CD4-positive, alpha-beta T cell treated with Interleukin-12 subunit alpha and Interleukin-12 subunit beta, for 1 hour (primary cell): ENCODE measurements at places on chromosomes 2 and 18.

DNA sequence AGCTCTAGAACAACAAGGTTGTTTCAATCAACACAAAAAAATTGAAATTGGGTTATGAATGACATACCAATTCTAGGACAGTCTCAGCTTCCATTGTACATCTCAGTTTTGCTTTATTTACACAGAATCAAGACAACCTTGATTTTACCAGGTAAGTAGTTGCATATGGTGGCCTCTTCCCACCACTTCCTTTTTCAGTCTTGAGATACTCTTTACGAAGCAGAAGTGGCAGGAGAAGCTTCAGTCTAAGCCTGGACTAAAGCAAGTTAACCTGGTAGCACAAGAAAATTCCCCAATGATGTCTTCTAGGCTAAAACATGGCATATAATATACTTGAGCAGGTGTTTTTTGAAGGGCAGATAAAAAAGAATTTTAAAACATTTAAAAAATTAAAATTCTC lies 10.7 kb upstream of the FAM136A start:
- DNase-seq: no peak

- no peak for DNase-seq
Observed at GRCh38 chr2:28419003-28419402, 26.3 kb downstream of the FOSL2 start.

- no peak for DNase-seq
Observed at GRCh38 chr18:10565835-10566234, 40.0 kb downstream of the NAPG start.

- no peak for DNase-seq
Observed at GRCh38 chr2:156320486-156321098, 11.9 kb downstream of the NR4A2 start.

DNA sequence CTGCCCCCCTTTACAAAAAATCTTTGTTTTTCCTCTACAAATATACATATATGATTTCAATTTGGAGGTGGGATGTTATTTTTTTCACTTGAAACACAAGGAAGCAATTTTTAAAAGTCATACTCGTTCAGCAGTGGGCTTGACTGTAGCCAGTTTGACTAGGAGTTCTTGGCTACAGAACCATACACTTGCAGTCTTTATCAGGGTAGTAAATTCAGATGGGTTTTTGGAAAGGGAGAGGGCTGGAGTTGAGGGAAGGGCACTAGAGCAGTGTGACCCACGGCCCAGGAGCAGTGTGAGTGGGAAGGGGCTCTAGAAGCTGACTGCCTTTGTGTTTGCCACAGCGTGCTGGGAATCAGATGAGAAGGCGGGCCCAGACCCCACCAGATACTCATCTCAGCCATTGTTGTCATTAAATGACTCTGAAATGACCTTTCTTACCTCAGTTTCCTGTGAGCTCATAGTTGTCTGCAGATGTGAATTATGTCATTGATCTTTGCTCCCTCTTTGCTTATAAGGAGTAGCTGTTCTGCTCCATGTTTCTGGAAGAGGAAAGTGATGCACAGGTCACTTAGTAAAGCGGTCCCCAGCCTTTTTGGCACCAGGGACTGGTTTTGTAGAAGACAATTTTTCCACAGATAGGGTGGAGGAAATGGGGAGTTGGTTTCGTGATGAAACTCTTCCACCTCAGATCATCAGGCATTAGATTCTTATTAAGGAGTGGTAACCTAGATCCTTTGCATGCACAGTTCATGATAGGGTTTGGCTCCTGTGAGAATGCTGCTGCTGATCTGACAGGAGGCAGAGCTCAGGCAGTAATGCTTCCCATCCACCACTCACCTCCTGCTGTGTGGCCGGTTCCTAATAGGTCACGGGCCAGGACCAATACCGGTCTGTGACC lies 116.8 kb downstream of the SPTBN1 start:
- DNase-seq: peak; percentile 65

DNA sequence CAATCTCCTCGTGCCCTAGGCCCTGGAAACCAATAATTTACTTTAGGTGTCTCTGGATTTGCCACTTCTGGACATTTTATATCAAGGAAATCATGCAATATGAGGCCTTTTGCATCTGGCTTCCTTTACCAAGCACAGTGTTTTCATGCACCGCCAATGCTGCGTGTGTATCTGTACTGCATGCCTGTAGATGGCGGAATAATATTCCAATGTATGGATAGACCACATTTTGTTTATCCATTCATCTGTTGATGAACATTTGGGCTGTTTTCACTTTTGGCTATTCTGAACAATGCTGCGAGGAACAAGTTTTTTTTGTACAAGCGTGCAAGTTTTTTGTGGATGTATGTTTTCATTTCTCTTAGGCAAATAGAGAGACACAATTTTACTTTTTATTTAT lies 18.9 kb downstream of the HPCAL1 start:
- DNase-seq: no peak

GRCh38 chr2:191255756-191256312 lies 10.6 kb downstream of the MYO1B start:
- DNase-seq: no peak

DNA sequence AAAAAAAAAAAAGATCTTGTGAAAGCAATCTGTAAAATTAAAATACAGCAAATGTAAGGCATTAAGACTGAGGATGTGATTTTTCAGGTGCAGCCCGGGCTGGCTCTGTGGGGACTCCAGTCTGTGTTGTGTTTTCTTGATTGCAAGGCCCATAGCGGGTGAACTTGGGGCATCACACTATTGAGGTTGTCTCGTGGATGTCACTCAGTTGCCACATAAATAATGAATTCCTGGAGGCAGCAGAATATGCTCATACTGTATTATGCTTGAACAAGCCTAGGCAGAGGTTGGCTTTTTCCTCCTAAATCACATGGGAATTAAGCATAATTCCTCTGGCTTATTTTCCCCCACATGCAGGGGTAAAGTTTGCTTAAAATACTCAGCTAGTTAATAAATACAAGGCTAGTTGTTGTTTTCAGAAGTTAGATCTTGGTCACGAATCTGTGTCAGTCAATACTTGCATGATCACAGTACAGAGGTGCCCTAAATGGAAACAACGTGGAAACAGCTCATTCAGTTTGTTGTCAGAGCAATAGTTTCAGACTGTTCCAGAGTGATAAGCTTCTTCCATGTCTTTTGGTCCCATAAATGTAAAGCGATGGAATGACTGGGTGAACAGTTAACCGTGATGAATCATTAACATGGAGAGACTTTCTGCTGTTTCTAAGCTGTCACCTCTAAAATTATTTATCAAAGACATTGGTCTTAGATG lies 16.4 kb downstream of the GEMIN6 start:
- DNase-seq: no peak

GRCh38 chr2:216501854-216502253 lies 3.2 kb downstream of the RPL37A start:
- no peak for DNase-seq

DNA sequence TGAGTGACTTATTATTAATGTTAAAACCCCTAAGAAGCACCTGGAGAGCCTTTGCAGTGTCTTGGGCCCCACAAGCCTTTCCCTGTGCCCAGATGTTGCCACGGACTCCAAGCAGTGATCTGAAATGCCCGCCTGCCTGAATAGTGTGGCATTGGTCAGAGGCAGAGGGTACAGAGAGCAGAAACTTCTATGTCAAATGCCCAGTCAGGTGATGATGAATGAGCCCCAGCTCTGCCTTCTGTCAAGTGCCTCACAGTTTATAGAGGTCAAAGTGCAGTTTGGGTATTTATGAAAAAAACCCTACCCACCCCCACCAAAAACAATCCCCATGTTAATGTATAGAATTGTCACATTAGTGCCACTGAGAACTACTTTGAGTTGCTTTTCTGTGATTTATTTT lies 170.0 kb upstream of the SIX3 start:
- DNase-seq: no peak

- no peak for DNase-seq
Observed at GRCh38 chr2:43759195-43759594, 14.6 kb upstream of the DYNC2LI1 start.

DNA sequence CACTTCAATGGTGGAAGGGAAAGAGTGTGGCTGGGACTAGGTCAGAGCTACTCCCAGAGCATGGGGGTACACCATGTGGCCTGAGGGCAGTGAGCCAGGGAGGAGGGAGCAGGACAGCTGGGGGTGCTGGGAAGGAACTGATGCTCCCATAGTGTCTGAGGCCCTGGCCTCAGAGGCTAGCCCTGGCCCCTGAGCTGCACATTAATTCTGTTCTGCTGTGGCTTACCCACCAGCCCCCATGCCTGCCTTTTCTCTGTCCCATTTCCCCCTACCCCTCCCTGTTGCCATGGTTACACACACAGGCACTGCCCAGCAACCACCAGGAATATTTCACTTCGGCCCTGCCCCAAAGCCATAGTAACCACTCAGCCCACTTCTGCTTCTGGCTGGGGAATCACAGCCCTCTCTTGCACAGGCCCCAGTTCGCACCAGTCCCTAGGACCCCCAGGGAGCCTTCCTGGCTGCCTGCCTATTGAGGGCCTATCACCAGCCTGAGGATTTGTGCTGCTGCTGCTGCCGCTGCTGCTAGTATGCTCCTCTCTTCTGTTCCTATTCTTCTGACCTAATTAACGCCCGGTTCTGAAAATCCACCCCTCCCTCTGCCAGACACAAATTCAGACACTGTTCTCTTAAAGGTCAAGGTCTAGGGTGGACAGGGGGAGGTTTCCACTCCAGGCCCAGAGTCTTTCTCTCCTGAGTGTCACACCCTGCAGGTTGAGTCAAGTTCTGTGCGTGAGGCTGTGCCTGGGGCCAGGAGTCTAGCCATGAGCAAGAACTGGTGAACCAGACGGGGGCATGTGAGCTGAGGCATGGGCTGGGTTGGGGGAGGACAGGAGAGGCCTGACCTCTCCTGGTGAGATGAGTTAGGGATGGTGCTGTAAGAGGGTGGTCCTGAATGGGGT lies 87.1 kb upstream of the MCFD2 start:
- peak; percentile 33 for DNase-seq

- no peak for DNase-seq
Observed at GRCh38 chr2:17979707-17980106, 101.2 kb downstream of the KCNS3 start.

GRCh38 chr2:156356014-156356754 lies 23.7 kb upstream of the NR4A2 start:
- DNase-seq: no peak

DNA sequence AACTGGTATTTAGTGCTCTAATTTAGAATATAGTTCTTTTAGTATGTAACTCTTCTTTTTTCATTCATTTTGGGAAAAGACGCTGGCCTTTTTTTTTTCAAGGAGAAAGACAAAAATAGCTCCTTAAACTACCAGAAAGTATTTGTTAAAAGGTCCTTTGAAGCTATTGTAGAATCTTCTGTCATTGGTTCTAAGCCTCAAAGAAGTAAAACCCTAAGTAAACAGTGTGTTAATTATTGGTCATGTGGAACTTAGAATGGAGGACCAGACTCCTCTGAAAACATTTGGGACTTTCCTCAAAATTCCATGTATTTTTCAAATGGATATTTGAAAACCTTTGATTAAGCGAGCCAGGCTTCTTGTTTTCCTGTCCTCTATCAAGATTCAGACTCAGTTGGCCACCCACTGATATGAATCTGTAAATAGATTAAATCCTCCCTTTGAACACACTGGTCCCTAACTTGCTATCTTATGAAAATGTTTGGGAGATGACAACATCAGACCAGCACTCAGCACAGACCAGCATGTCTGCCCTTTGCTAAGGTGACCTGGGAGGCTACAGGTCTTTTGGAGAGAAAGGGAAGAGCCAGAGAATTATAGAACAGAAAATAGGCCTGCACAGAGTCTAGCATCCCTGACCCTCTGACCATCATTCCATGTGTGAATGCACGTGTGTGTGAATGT lies 120.3 kb upstream of the GATA6 start:
- DNase-seq: no peak

- DNase-seq: no peak
Observed at GRCh38 chr2:222892321-222892720, 31.5 kb downstream of the ACSL3 start.

- DNase-seq: no peak
Observed at GRCh38 chr18:79396431-79397246, 909 bp downstream of the NFATC1 start.

DNA sequence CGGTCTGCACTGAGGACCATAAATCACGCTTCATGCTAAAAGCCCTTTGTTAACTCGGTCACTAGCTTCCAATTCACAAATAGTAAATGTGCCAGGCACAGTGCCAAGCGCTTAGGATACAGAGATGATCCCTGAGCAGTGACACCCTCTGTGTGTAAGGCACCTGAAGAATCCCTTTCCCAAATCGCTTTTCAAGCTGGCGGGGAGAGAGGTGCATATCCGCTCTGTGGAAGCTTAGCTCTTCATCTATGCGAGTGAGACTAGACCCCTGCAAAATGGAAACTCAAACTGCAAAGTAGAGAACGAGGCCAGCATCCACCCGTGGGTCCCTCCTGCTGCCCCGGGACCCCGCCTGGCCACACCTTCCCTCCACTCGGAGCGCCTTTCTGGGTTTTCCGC lies 2.4 kb downstream of the PIEZO2 start:
- no peak for DNase-seq

DNA sequence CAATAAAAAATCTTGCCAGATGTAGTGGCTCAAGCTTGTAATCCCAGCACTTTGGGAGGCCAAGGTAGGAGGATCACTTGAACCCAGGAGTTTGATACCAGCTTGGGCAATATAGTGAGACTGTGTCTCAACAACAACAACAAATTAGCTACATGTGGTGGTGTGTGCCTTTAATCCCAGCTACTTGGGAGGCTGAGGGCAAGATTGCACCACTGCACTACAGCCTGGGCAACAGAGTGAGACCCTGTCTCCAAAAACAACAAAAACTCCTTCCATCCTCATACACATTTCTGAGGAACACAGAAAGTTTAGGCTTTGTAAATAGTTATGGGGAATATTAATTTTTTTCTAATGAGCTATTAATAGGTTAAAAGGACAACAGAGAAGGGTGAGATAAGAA lies 17.0 kb downstream of the PDE6D start:
- no peak for DNase-seq

- no peak for DNase-seq
Observed at GRCh38 chr18:45321520-45321919, 293.8 kb upstream of the SLC14A2 start.

DNA sequence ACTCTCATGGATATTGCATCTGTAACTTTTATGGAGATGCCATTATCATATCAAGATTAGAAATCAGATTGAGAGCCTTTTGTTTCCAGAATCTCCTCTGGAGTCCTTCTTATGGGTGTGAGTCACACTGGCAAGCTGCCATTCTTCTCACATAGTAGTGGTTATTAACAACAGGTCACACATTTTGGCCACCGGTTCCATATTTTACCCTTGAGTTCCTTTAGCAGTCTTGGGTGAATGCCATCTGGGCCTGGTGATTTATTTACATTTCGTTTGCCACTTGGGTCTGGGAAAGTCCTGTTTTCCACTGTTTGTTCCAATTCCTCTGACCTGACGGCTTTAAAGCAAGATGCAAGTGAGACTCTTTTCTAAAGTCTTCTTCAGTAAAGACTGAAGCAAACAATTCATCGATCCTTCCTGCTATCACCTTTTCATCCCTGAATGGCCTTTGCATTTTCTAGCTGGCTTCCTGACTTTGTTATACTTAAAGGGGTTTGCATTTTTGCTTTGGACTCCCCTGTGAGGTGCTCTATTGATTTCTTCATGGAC lies 80.5 kb upstream of the CAVIN2 start:
- DNase-seq: no peak
